ENCODE measurements at places on chromosomes 7 and 10.

DNA sequence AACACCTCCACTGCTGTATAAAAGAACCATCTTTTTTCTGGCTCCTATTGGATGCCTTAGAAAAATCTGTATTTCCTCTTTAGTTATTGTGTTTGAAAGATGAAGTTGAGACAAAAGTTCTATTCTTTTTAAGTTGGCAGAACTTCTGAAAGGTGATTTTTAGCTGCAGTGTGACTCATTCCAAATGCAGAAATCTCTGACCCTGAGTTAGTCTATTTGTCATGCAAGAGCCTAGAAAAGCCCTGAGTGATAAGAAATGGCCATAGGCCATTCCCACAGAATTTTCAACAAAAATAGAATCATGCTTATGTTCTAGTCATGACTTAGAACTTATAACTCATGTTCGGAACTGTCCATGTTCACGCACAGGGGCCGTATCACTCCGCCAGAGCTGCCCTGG, 89.1 kb downstream of the EGFR start:
- no peak for DNase-seq

- no peak for DNase-seq
These were observed 108.7 kb downstream of the LRRN3 start for GRCh38 chr7:111199643-111200042.

- DNase-seq, result no peak
These were observed 79.6 kb upstream of the SCIN start for GRCh38 chr7:12490940-12491339.

GRCh38 chr10:70774810-70775678, 10.1 kb downstream of the TBATA start:
- DNase-seq, result no peak

- DNase-seq, result no peak
These were observed 182.8 kb upstream of the PHYHIPL start for GRCh38 chr10:58993480-58994221.

- DNase-seq, result no peak
These were observed 25.7 kb upstream of the SEC61A2 start for GRCh38 chr10:12103802-12104201.

- no peak for DNase-seq
These were observed 7.5 kb upstream of the DNAJC1 start for GRCh38 chr10:22010973-22011408.

DNA sequence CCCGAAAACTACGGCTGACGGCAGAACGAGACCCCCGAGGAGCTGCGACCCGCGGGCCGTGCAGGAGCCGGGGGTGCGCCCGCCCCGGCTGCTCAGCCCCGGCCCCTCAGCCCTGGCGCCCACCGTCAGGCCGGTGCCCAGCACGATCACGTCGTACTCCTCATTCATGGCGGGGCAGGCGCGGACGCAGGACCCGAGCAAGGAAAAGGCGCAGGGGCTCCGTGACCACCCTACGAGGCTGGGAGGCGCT, 218 bp downstream of the GDI2 start:
- no peak for DNase-seq

GRCh38 chr7:102395592-102395872, 631 bp upstream of the PRKRIP1 start:
- no peak for DNase-seq

GRCh38 chr7:65812281-65812680, 60.6 kb upstream of the VKORC1L1 start:
- DNase-seq, result no peak

DNA sequence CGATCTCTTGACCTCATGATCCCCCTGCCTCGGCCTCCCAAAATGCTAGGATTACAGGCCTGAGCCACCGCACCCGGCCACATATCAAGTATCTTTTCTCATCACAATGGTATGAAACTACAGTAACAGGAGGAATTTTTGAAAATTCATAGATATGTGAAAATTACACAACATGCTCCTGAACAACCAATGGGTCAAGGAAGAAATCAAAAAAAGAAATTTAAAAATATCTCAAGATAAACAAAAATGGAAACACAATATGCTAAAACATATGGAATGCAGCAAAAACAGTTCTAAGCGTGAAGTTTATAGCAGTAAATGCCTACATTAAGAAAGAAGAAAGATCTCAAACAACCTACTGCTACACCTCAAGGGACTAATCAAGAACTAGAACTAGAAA, 59.8 kb upstream of the ADAM12 start:
- no peak for DNase-seq

GRCh38 chr10:24254180-24254579, 45.2 kb downstream of the KIAA1217 start:
- DNase-seq, result no peak

GRCh38 chr10:26557641-26558014, 119.5 kb downstream of the APBB1IP start:
- DNase-seq, result no peak

- peak; percentile 56 for DNase-seq
These were observed 61.6 kb downstream of the GRK5 start for GRCh38 chr10:119268871-119269506.

DNA sequence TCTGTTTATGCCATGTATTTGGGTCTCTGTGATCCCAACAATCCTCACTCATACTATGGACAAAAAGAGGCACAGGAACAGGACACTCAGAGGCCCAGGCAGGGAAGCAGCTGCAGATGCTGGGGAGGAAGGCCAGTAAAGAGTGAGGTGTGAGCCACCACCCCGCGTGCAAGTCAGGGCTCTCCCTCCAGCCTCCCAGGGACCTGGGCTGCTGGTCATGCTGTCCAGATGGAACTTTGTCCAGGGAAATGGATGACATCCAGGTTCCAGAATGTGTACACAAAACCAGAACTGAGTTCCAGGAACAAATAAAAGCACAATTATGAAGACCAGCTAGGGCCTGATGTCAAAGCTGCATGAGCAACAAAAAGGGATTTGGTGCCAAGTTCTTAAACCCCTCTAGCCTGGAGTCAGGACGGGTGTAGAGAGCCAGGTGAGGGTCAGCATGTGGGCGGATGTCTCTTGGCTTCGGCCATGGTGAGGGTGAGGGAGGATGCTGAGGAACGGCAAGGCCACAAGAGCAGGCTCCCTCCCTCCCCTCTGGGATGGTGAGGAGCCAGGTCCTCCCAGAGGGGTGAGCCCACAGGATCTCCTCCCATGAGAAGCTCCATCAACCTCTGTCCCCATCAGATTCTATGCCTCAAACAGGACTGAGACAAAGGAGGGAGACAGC, 739.7 kb downstream of the PARD3 start:
- no peak for DNase-seq

DNA sequence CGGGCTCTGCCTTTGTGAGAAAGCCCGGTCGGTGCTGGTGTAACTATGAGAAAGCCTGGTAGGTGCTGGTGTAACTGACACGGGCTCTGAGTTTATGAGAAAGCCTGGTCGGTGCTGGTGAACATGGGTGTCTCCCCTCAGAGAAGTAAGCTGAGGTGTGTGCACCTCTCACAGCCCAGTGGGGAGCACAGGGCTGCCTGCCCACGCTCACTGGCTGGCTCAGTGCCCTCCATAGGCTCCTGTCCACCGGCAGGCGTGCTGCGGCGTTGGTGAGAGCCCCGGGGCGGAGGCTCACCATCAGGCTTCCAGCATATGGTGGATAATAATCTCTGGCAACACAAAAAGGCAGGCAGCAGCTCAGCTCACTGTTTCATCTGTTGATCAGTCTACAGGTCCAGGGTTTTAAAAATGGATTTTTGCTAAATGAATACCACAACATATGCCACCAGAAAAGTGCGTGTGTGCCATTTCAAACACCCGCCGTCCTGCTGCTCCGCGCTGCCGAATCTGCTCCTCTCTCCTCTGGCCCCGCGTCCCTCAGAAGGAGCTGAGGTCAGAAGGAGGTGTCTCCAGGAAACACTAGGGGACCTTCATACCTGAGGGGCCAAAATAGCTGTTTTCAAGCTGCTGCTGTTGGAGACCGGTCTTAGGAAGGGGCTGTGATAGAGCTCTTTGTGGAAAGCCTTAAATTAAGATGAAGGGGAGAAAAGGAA, 365.7 kb downstream of the DNAJB6 start:
- DNase-seq, result no peak

DNA sequence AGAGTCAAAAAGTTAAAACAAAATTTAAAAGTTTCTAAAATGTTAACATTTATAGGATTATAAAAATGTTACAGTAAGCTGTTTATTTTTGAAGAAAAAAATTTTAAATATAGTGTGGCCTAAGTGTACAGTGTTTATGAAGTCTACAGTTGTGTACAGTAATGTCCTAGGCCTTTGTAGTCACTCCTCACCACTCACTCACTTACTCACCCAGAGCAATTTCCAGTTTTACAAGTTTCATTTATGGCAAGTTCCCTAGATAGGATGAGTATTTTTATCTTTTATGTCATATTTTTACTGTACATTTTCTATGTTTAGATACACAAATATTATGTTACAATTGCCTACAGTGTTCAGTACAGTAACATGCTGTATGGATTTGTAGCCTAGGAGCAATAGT, 419.9 kb downstream of the ARL4A start:
- DNase-seq, result no peak

- no peak for DNase-seq
These were observed 16.4 kb upstream of the C10orf105 start for GRCh38 chr10:71735709-71736569.

DNA sequence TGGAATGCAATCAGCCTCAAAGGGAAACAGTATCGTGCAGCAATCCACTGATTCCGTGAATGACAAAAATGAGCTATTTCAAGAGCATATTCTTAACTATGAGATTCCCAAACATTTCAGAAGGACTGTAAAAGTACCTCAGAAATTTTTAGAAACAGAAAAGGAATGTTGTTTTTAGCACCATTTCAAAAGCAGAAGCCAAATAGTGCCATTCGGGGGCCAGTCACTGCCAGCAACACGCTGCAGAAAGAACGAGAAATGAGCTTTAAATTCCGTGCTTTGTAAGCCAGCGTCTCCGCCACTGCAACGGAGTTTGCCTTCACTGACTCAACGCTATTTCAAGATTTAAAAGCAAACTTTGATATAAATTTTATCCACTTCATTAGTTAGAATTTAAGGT, 6.3 kb downstream of the NUDT5 start:
- DNase-seq, result no peak

- DNase-seq, result no peak
These were observed 6.1 kb downstream of the TBATA start for GRCh38 chr10:70779088-70779487.

DNA sequence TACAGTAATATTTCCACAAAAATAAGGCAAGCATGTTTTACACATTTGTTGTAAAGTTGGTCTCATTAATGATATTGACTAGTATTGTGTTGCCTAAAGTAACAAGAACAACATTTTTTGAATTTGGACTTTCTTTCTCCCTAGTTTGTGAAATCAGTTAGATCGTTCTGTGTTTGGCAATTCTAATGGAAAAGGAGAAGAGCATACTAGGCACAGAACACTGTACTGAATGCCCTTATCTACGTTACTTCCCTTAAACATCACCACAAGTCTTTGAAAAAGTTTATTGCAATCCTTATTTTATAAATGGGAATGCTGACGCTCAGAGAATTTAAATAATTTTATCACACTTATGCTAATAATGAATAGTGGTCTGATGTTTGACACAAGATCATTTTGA, 372.2 kb downstream of the EXOC4 start:
- DNase-seq, result no peak

GRCh38 chr10:24643679-24644209, 79.9 kb downstream of the ARHGAP21 start:
- DNase-seq, result no peak

DNA sequence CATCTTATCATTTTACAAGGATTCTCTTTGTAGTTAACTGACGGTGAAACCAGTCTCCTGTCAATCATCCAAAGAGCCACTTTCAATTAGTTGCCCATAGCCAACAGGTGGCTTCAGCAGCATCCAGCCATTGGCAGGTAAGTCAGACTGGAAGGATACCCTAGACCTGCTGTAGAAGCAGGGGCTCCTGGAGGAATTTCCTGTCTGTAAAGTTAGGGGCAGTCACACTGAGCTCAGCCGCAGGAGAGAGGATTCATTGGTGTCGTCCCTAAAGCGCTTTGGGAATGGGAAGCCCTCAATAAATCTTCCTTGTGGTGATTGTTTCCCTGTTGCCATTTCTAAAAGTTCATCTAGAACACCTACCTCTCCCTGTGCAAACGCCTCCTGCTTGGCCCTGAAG, 140.4 kb downstream of the CELF2 start:
- no peak for DNase-seq

DNA sequence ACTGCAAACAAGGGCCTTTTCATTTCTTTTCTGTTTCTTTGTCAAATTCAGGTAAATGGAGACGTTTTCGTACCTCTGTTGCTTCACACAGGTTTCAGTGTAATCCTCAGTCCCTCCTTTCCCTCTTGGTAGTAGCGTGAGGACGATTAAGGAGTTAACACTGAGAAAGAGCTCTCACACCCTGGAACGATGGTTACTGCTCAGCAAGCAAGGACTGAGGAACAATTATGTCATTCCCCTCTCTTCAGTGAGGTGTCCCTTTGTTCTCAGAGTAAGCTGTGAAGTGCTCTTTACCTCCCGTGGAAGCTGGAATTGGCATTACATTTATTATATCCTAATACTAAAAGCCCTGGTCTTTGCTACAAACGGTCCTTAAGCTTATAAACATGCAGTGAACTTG, 95.9 kb downstream of the FANK1 start:
- no peak for DNase-seq

DNA sequence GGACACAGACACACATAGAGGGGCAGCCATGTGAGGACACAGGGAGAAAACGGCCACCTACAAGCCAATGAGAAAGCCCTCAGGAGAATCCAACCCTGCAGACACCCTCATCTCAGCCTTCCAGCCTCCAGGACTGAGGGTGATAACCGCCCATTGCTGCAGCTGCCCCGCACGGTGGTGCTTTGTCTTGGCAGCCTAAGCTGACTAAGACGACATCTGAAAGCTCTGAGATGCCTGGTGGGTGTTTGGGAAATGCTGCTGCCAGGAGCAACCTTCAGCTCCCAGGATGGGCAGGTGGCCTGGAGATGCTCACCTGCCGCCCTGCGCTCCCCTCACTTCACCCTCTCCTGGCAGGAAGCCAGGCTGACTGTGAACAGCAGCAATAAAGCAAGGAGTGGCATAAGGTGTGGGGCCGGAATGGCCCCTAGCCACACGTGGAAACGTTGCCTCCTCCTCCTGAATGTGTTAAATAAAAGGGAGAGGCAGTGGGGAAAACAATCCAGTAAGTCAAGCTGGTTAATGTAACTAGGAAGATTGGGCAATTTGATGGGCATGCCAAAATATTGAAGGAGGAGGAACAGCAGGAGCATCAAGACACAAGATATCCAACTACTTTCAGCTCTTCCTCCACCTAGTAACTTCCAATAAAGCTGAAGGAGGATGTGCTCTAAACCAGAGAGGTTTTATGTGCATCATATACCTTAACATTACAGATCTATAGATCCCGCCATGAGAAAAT, 121.5 kb downstream of the TNS3 start:
- DNase-seq, result no peak

GRCh38 chr10:45199205-45199740, 116.1 kb downstream of the OR13A1 start:
- no peak for DNase-seq

GRCh38 chr10:22023508-22023907, 20.0 kb upstream of the DNAJC1 start:
- DNase-seq, result no peak

- DNase-seq, result no peak
These were observed 8.0 kb upstream of the SPOCK2 start for GRCh38 chr10:72096115-72097000.
